ENCODE measurements at places on chromosomes 12 and 14. TPM values are rescaled to one million over a fixed set of nuclear protein-coding genes. Genes with fewer than 3 reads are reported as not detected.

The GZMH gene
- total RNA-seq: 48.1 TPM

The FGF6 gene
- not detected for total RNA-seq

The ALDH1L2 gene
- 5.9 TPM for total RNA-seq

DNA sequence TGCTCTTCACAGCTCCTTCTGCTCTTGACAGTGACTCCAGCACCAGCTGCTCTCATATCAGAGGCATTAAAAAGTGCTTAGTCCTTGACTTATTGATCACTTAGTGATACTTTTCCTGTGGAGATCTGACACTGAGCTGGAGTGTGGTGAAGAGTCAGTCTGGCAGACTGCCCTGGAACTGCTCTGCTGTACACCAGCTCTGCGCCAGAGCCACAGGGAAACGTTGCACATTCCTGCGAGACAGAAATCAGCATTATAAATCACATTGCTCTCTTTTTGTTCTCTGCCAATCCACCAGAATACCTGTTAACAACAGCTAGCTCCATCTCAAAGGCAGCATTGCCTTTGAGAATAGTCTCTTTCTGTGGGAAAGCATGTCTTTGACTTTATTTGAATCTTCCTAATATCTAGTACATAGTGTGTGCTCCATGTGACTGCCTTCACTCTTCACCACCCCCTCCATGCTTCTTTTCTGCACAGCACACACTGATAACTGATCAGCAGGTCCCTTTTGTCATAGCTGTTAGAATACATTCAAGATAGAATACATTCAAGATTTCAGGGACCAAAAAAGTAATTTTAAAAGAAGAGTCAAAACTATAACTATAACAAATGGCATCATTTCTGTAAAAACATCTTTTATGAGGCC is 48.2 kb upstream of the VSX2 start:
- no peak for DNase-seq

DNA sequence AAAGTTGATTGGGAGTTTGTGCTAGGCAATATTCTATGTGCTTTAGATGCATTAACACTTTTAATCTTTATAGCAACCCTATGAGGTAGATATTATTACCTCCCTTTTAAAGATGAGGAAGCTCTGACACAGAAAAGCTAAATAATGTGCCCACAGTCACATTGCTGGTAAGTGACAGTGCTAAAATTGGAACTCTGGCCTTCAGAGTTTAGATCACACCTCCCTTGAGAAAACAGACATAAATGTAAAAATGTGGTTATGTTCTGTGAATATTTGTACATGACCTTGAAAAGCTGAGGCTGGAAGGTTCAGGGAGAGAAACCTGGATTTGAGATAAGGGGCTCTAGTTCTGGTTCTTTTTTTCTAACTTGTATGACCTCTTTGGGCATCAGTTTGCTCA is 1.9 kb downstream of the ABHD4 start:
- DNase-seq: no peak

- DNase-seq: no peak
These were observed 120.7 kb downstream of the ADGRD1 start for GRCh38 chr12:131074221-131075083.

DNA sequence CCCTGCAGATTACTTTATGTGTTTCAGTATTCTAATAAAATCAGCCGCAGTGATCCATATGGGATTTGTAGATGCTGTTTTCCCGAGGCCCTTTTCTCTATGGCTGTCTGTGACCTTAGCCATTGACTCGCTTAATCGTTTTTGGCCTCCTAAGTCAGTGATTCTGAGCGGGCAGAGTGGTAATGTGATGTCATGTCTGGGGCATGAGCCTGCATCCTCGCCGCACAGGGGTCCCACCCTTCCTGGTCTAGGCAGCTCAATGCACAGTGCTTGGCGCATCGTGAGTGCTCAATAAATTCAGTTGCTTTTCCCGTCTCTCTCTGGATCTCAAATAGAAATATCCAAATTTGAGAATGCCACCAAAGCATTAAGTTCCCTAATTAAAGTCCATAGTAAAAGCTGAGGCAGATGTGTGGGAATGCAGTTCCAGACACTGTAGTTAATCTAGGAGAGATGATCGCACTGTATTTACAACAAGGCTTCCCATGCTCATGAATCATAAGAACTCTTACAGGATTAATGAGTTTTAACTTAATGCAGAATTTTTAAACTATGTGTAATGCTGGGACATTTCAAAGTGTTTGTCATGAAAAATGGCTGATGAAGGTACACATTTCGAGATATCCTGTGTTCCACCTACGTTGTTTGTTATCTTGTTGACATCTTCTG is 29.3 kb downstream of the HMGA2 start:
- no peak for DNase-seq

GRCh38 chr14:63428486-63428885 is 109.8 kb upstream of the GPHB5 start:
- no peak for DNase-seq

GRCh38 chr14:102452302-102452701 is 57.3 kb downstream of the ANKRD9 start:
- DNase-seq: no peak

DNA sequence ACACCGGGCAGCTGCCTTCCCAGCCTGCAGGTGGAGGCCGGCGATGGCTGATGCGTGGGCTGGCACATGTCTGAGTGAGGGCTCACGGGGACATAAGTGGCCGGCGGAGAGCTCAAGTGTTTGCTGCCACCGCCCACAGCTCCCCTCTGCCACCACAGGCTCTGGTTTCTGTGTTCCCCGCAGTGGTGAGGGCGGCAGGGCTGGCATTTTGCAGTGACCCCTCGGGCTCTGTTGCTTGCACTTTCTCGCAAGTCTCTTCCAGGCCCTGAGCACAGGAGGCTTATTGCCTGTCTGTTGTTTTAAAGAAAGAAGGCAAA is 271.0 kb upstream of the RTL1 start:
- no peak for DNase-seq

DNA sequence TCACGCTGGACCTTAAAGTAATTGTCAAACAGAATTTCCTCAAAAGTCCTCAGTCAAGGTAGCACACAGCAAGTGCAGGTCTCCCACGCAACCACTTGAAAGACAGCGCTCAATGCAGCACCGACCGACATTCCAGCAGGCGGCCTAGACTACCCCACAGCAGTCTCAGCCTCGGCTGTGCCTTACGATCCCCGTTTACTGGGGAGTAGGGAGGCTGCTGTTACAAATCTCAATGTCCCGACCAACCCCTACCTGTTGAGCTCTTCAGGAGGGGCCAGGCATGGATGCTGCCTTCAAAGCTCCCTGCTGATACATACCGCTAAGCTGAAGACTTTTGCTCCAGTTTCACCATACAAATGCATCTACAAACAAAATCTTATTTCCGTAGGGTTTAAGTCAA is 21.8 kb downstream of the VPS37B start:
- peak; percentile 65 for DNase-seq

- no peak for DNase-seq
These were observed 17.0 kb downstream of the CEP128 start for GRCh38 chr14:80924365-80925103.

GRCh38 chr12:559906-560455 is 100.2 kb downstream of the B4GALNT3 start:
- no peak for DNase-seq

DNA sequence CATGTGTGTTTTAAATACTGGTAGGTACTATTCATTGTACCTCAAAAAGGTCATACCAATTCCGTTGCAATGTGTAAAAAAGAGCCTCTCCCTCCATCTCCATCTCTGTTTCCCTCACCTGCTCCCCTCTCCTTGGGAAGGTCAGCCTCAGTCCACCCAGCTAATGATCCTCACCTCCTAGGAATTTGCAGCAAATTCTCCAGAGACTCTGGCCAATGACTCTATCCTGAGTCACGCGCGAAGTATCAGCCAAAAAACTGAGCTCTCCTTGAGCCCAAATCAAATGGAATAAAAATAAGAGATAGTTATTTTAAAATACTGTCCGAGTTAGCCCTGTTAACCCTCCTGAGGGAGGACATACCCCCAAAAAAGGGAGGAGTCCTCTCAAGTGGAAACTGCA is 148.4 kb downstream of the DPF3 start:
- DNase-seq: no peak
